ENCODE measurements at places on chromosomes 11 and 22.

DNA sequence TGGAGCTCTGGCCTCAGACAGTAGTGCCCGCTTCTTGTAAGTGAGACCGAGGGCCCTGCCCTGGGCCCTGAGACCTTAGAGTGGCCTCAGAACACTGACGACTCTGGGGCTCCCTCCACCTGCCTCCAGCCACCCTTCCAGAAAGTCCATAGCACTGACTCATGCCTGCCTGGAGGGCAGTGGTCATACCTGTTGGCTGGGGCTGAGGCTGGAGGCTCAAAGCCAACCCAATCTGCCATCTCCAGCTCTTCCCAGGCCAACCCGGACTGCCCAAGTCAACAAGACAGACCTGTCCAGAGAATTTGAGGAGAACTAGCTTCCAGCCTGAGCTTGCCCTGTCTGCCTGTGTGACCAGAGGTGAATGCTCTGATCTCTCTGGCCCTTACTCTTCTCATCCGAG, 66.9 kb upstream of the TTLL12 start:
- no peak for DNase-seq

DNA sequence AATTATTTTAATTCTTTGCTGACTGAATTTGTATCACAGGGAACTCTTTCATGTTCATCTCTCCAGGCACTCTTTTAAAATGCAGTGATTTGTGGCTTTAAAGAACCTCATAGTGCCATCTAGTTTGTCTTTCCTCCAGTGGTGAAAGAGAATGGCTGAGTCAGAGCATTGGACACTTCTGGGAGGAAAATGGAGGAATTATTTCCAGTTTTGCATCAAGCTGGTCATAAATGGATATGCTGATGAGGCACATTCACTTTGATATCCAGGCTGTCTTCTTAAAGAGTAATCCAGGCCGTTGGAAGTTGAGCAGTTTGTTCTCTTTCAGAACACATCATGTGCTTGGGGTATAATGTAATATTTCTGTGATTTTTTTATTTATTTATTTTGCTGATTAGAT, 273.7 kb downstream of the DDX10 start:
- DNase-seq = no peak

DNA sequence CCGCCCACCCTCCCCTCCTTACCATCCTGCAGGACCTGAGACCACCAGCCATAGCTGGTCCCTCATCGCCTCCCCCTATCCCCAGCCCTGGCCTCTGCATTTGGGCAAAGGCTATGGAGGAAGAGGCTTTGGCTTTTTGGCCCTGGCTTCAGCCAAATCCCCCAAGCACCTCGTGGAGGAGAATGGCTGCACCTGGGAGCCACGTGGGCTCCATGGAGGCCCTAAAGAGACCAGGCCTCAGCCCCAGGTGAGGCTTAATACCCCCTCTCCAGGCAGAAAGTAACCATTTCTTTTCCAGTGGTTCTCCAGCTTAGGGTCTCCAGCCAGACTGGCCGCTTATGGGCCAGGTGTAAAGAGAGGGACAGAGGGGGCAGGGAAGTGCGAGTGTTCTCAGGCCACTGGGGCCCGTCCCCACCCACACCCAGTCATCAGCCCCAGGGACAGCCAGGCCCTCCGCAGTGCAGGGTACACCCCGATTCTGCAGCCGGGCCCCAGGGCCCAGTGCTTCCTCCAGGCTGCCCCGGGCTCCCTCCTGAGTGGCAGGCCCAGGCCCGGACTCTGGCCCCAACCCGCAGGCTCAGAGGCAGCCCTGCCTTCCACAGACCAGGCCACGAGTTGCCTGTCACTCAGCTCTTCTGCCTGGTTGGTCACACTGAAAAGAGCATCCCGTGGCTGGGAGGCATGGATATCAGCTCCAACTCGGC, 26.4 kb downstream of the CDKN1C start:
- no peak for DNase-seq

- no peak for DNase-seq
These were observed 55.5 kb downstream of the LARGE1 start for GRCh38 chr22:33864723-33865130.

DNA sequence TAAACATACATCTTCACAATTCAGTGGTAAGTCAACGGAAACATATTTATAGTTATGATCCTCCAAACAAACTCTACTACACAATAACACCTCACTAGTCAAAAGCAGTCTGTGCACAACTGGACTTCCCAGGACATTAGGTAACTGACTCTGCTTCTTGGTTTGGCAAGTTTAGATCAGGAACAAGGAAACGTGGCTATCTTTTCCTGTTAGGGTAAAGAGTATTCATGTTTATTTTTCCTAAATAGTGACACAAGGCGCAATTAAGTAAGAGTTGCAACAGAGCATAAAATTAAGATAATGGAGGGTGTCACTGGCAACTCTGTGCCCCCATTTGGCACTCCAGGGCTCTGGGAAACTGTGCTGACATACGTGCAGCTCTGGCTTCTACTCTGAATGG, 70.2 kb upstream of the TP53AIP1 start:
- no peak for DNase-seq

DNA sequence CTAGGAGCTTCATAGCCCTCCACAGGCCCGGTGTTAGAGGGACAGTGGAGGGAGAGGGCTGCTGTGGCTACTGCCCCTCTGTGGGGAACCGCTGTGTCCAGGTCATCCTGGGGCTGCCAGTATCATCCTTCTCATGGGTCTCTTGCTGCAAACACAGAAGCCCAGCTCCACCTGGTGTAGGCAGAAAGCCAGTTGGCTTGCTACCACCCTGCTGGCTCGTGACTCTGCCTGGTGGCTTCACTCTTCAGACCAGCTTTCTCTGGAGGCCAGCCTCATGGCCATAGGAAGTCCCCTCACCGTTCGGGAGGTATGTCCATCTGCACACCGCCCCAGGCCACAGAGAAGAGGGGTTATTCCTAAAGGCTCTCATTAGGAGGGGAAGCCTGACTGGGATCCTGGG, 19.4 kb upstream of the SUSD2 start:
- DNase-seq = no peak

- DNase-seq = no peak
These were observed 124.7 kb upstream of the CCDC90B start for GRCh38 chr11:83410605-83411565.

DNA sequence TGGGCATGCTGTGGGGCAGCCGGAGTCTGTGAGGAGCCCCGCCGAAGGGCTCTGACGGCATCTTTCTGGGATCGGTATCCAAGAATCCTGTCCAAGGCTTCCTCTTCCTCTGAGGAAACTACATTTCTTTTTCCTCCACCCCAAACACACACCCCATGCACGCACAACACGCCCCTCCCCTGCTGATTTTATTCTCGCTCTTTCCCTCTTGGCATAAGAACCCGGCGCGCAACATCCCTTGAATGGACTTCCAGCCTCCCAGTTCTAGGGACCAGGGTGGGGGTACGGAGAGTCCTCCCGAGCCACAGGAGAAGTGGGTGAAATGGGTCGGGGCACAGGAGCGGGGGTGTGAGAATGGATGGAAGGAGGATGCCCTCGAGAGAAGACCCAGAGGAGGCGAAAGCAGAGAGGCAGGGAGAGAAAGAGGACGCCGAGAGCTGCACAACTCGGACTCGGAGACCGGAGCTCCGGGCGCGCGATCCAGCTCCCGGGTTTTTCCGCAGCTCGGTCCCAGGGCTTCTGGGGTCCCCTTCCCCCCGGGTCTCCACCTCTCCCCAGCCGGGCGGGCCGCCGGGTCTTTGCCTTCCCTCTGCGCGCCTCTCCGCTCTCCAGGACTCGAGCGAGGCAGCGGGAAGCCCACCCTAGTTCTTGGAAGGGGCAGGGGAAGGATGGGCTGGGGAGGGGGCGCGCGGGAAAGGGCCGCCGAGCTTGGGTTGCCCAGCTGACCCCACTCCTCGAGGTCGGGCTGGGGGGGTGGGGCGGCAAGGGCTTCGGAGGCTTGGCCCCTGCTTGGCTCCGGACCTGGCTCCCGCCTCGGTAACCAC, 1.5 kb upstream of the LARGE1 start:
- no peak for DNase-seq

All from stimulated activated CD4-positive, alpha-beta T cell treated with anti-CD3 and anti-CD28 coated beads, Interleukin-15, amount 100 ng/mL, for 1 hour (primary cell).